Kidney epithelial cell (primary cell): ENCODE measurements at places on chromosomes 6 and 20.
A peak's percentile ranks its signal among the peaks of the same experiment; 100 is the strongest.

DNA sequence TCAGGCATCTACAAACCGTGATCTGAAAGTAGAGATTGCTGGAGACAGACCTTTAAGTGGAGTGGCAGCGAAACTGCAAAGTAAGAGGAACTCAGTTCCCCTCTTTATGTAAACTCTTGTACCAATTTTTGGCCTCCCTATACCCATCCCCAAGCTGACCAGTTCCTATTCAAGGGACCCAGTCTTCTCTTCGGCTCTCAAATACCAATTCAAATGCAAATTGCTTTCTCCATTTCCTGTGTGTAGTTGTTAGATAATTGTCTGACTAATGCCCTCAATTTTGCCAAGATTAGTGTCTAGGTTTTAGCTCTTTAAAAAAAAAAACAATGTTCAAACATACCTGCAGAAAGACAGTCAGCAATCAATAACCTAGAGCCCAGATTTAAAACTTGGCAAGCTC lies 150.9 kb downstream of the EYA4 start:
- no peak for DNase-seq

- DNase-seq: no peak
These were observed 44.3 kb downstream of the MARCKS start for GRCh38 chr6:113901482-113901881.

- DNase-seq: no peak
These were observed 9.9 kb upstream of the ASXL1 start for GRCh38 chr20:32348207-32348606.

DNA sequence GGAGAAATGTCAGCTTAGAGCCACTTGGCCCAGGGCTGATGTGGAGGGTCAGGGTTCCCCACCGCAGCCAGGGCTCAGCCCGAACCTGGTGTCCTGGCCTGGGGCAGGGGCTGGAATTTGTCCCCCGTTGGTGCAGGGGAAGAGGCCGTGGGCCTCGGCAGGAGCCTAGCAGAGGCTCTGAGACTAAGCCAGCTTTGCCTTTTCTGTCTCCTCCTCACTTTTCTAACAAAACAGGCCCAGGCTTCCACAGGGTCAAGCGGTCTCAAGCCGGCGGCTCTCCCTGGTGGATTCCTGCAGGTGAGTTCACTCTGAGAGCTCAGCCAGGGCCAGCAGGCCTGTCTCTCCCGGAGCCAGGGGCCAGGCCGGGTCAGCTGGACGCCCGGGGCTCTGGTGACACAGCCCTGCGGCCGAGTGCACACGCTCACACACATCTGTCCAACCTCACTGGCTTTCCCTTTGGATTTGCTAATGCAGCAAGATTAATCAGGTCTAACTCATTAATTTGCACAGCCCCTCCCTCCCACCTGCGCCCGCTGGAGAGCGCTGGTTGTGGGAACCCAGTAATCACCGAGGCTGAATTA lies 2.9 kb upstream of the CHRNA4 start:
- no peak for DNase-seq

GRCh38 chr6:18405477-18406293 lies 18.5 kb downstream of the RNF144B start:
- DNase-seq: peak; percentile 90

GRCh38 chr6:33654831-33655554 lies 33.9 kb downstream of the ITPR3 start:
- DNase-seq: no peak

DNA sequence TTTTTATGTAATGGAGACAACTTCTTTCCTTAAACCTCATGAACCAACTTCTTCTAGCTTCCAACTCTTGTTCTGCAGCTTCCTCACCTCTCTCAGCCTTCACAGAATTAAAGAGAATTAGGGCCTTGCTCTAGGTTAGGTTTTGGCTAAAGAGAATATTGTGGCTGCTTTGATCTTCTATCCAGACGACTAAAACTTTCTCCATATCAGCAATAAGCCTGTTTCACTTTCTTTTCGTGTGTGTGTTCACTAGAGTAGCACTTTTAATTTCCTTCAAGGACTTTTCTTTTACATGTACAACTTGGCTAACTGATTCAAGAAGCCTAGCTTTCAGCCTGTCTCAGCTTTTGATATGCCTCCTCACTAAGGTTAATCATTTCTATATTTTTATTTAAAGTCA lies 596.1 kb upstream of the NRSN1 start:
- no peak for DNase-seq

GRCh38 chr6:3727036-3727435 lies 24.5 kb downstream of the PXDC1 start:
- DNase-seq: no peak

GRCh38 chr6:78810698-78811097 lies 56.7 kb upstream of the IRAK1BP1 start:
- DNase-seq: no peak

- no peak for DNase-seq
These were observed 793.9 kb downstream of the QKI start for GRCh38 chr6:164208371-164208770.

GRCh38 chr6:160129881-160130615 lies 8.4 kb downstream of the SLC22A1 start:
- no peak for DNase-seq

DNA sequence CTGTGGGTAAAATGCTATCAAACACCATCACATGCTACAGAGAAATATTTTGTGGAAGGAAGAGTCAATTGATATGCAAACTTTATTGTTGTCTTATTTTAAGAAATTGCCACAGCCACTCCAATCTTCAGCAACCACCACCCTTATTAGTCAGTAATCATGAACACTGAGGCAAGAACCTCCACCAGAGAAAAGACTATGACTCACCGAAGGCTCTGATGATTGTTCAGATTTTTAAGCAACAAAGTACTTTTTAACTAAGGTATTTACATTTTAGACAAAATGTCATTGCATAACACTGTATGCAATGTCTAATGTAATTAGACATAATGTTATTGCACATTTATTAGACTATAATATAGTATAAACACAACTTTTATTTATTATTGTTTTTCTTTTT lies 26.2 kb upstream of the MMP24 start:
- peak; percentile 28 for DNase-seq

DNA sequence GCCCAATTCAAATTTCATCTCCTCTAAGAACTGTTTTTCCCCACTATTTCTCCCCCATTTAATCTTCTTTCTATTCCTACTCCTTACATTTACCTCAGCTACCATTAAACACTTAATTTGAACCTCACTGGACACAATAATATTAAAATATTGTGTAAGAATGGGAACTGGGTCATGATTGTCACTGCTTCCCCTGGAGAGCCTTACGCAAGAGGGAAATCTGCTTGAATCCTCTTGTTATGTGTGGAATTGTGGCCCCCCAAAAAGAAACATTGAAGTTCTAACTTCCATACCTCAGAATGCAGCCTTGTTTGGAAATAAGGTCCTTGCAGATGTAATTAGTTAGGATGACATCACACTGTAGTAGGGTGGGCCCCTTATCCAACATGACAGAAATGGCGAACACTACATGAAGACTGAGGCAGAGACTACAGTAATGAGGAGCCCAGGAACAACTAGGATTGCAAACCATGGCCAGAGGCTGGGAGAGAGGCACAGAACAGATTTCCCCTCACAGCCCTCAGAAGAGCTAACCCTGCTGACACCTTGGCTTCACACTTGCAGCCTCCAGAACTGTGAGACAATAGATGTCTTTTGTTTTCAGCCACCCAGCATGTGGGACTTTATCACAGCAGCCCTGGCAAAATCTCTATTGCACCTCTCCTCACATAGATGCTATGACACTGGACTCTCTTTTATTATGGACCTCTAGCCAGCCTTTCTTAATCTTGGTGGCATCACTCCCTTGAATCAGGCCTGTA lies 29.9 kb downstream of the HIVEP2 start:
- no peak for DNase-seq

DNA sequence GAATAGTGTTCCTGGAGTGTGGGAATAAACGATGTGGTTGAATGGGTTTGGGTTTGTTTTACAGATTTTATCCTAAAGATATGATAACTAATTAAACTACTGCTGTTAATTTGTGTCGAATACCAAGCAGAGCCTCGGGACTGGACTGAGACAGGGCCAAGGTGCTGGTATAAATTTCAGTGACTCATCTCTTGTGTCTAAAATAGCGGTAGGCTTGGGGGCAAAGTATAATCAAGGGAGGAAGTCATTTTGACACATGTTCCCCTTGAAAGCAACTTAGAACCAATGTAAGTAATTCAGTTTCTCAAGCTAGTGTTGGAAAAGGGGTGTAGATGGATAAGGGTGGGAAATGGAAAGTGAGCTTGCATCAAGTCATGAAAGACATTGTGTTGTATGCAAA lies 108.4 kb downstream of the PLCB4 start:
- DNase-seq: no peak
